ENCODE measurements at places on chromosomes 7 and 10.
A peak's percentile ranks its signal among the peaks of the same experiment; 100 is the strongest.

DNA sequence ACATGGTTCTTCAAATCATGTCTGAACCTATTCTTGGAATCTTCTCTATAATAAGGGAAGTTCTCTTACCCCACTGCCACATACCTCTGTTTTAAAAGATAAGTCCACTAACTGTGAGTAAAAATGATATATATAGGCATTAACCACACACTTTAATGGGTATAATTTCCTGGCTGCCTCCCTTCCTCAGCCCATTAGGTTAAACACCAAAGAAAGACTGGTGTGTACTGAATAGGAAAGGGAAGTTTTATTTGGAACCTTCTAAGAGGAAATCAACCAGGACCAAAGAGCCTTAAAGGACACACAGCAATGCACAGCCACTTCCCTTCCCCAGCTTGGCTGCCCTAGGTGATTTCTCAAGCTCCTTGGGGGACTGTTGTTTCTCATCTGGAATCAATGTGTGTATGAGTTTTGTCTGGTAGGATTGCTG lies 5.0 kb upstream of the WBP1L start:
- no peak for DNase-seq

- DNase-seq: peak; percentile 34
These were observed 16.7 kb downstream of the SEMA3A start for GRCh38 chr7:84177758-84178412.

- no peak for DNase-seq
These were observed 51.6 kb upstream of the ZNF32 start for GRCh38 chr10:43700306-43700705.

DNA sequence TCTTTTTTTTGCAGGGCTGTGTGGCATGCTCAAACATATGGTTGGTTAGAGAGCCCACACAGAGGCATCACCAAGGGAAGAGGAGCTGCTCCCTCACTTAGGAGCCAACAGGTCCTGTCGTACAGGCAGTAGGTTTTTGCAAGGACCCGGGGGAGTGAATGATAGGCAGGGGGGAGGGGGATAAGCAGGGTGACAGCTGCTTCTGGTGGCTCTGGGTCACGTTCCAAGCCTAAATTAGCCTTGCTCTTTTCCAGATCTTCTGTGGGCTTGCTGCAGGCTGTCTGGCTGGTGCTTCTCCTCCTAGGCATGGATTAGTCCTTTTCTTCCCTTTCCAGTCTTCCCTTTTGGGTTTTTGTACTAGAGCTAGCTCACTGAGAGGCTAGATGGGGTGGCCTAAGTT lies 117.7 kb upstream of the PODXL start:
- no peak for DNase-seq

DNA sequence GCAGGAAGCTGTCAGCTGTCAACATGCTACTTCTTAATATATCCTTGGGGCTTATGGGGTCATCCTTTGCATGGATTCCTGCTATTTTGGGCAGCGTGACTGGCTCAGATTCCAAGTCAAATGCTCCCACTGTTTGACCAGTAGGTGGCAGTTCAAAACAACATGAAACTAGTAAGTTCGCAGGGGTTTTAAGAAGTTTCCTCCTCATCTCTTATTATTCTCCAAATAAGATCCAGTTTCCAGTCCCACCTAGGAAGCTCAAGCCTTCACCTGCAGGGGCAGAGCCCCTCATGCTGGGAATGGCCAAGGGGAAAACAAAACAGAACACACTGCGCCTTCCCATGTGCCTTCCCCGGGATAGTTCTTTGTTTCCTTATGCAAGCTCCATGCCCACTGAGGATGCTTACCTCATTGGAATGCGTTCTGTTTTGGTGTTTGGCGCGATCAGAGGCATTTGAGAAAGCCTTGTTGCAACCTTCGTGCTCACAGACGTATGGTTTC lies 259.8 kb downstream of the GLI3 start:
- DNase-seq: no peak

DNA sequence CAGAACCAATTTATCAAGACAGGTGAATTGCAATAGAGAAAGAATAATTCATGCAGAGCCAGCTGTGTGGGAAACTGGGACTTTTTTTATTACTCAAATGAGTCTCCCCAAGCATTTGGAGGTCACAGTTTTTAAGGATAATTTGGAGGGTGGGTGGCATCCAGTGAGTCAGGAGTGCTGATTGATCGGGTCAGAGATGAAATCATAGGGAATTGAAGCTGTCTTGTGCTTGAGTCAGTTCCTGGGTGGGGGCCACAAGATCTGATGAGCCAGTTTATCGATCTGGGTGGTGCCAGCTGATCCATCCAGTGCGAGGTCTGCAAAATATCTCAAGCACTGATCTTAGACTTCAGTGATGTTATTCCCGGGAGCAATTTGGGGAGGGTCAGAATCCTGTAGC lies 9.9 kb upstream of the MYO1G start:
- no peak for DNase-seq

DNA sequence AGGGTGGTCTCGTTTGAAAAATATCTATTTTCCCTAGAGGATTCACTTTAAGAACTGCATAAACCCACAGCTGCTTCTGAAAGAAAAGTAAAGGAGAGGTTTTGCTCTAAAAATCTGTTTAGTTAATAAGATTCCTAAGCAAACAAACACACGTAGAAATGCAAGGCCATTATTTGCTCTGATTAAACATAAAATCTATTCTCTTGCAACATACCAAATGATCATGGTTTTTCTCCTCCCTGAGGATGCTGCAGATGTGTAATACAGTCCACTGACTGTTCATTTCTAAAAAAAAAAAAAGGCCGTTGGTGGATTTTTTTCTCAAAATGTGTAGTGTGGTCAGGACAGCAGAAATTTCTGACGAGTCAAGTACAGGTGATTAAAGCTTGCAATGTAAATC lies 98.6 kb downstream of the BUB3 start:
- no peak for DNase-seq

GRCh38 chr10:53716156-53716555 lies 943.6 kb upstream of the MBL2 start:
- no peak for DNase-seq

DNA sequence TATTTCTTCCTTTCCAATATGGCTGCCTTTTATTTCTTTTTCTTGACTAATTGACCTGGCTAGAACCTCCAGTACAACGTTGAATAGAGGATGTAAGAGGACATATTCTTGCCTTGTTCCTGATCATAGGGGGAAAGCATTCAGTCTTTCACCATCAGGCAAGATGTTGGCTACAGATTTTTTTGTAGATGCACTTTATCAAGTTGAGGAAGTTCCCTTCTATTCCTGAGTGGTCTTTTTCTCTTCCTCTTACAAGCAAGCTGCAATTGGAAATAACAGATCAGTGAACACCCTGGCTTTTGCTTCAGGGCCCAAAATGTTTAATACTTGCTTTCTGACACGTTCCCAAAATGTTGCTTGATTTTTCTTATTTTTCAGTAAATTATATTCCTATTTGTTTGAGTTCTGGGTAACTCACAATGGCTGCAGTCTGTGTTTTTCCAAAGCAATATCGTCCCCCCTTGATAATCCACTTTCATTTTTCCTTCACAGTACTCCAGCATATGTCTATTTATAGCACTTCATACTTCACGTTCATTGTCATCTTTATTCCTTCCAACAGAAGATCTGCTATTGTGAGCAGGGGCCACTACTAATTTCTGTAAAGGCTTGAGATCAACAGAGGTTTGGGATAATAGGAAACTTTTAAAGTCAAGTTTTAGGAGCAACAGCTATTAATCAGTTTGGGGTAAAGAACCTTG lies 11.7 kb downstream of the CPEB3 start:
- no peak for DNase-seq

- no peak for DNase-seq
These were observed 249.4 kb downstream of the CACNA2D1 start for GRCh38 chr7:82194016-82194643.

- DNase-seq: no peak
These were observed 35.5 kb downstream of the ARL4A start for GRCh38 chr7:12722636-12723605.

- DNase-seq: no peak
These were observed 51.1 kb downstream of the SVIL start for GRCh38 chr10:29583674-29584073.

DNA sequence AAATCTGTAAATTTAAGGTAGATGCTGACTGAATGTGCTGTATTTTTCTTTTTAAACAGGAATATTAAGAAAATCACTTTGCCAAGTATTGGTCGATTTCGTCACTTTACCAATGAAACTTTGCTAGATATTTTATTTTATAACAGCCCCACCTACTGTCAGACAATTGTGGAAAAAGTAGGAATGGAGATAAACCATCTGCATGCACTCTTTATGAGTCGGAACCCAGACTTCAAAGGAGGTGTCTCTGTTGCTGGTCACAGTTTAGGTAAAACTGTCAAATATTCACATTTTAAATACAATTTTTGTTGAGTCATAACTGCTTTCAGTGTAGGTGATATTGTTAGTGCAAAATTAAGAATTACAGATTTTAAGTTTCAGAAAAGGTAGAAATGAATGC lies 25.2 kb downstream of the SEC23IP start:
- no peak for DNase-seq

DNA sequence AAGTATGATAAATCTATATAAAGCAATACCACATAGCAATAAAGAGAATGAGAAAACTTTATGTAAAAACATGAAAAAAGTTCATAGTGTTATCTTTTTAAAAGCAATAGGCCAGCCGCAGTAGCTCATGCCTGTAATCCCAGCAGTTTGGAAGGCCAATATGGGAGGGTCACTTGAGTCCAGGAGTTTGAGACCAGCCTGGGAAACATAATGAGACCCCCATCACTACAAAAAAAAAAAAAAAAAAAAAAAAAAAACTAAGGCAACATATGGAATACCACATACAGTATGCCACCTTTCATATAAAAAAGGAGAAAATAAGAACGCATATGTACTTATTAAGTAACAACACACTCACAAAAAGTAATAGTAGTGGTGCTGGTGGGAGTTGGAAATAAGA lies 52.8 kb downstream of the MICU1 start:
- no peak for DNase-seq

- DNase-seq: no peak
These were observed 8.7 kb downstream of the SLC18A2 start for GRCh38 chr10:117249493-117250093.

DNA sequence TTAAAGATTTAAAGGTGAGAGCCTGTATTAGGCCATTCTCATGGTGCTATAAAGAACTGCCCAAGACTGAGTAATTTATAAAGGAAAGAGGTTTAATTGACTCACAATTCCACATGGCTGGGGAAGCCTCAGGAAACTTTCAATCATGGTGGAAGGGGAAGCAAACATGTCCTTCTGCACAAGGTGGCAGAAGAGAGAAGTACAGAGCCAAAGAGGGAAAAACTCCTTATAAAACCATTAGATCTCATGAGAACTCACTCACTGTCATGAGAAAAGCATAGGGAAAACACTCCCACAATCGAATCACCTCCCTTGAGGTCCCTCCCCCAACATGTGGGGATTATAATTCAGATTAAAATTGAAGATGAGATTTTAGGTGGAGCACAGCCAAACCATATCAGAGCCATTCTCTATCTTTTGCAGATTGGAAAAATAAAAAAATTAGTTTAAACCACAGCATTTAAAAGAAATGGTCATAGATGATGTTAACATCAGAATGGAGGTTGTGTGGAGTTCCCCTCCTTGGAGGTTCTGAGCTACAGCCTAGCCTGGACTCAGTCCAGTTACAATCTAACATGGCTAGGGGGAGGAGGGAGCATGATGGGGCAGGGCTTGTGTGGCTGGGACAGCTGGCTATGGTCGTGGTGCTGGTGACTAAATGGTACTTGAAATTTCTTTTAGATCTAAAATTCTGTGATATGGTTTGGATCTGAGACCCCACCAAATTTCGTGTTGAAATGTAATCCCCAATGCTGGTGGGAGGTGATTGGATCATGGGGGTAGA lies 33.1 kb downstream of the GSTO2 start:
- DNase-seq: no peak

GRCh38 chr10:72834183-72834825 lies 59.2 kb upstream of the OIT3 start:
- peak; percentile 42 for DNase-seq

GRCh38 chr10:5949009-5949759 lies 28.2 kb downstream of the IL15RA start:
- DNase-seq: no peak

- DNase-seq: no peak
These were observed 126.6 kb downstream of the LRRC4 start for GRCh38 chr7:127904670-127904985.

DNA sequence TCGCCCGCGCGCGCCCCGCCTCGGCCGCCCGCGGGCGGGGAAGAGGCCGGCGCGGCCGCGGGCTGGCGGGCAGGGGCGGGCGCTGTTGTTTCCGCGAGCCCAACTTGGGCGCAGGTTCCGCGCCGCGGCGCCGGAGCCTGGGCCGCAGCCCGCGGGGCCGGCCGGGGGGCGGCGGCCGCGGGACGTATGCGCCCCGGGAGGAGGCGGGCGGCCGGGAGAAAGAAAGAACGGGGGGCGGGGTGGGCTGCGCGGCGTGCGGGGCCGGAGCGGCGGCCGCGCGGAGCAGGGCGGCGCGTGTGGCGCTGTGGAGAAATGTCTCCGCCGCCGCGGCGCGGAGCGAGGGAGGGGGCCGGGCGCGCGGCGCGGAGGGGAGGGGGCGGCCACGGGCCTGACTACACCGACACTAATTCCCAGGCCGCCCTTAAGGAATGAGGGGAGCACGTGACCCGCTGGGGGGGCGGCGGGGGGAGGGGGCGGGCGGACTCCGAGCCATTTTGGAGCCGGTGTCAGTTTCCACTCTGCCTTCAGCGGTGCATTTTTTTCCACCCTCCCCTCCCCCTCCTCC lies at the start of gene BMI1:
TSS of gene BMI1 (plus strand) at position 509 of the 565 bp plus-strand sequence. CDS start 5,351 bp downstream, outside the sequence.
- no peak for DNase-seq

GRCh38 chr10:5976512-5977470 lies 552 bp downstream of the IL15RA start:
- DNase-seq: peak; percentile 61

GRCh38 chr10:6124666-6125065 lies 35.8 kb downstream of the RBM17 start:
- DNase-seq: no peak

- DNase-seq: peak; percentile 45
These were observed 87.8 kb downstream of the HDAC9 start for GRCh38 chr7:18583305-18583704.

GRCh38 chr10:118595598-118596425 lies at the start of gene PRLHR:
PRLHR (minus strand) TSS chr10:118595648; CDS start chr10:118595244, 404 bp downstream.
- no peak for DNase-seq

GRCh38 chr7:65287023-65287422 lies 86.6 kb upstream of the ZNF92 start:
- DNase-seq: no peak

GRCh38 chr7:151954866-151955820 lies 1.1 kb upstream of the GALNTL5 start:
- DNase-seq: no peak

DNA sequence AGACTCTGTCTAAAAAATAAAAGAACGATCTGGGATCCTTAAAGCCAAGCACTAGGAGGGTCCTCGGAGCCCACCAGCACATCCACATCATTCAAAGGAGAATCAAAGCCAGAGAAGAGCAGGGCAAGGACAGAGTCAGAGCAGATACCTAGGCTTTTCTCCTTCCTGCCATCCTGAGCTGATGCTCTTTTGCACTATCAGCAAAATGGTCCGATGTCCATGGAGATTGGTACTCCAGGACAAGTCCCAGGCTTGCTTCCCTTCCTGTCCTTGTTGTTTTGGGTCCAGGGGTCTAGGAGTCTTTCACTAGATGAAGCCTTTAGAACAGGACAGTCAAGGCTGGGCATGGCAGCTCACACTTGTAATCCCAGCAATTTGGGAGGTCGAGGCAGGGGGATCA lies 58.0 kb upstream of the ELN start:
- no peak for DNase-seq
